ENCODE measurements at places on chromosomes 5 and 9.

DNA sequence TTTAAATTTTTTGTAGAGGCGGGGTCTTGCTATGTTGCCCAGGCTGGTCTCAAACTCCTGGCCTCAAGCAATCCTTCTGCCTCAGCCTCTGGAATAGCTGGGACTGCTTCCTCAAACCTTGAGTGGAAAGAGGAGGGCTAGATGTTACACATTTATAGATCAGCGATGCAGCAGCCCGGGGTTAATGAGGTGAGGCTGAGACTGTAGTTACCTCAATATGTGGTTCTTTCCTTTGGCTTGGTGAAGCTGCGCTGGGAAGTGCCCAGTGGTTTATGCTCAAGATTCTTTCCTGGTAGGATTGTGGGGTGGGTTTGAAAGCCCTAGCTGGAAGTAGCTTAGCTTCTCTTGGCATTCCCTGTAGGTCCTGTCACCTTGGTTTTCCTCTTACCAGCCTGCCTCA lies 22.5 kb downstream of the ZNF618 start:
- DNase-seq = no peak

DNA sequence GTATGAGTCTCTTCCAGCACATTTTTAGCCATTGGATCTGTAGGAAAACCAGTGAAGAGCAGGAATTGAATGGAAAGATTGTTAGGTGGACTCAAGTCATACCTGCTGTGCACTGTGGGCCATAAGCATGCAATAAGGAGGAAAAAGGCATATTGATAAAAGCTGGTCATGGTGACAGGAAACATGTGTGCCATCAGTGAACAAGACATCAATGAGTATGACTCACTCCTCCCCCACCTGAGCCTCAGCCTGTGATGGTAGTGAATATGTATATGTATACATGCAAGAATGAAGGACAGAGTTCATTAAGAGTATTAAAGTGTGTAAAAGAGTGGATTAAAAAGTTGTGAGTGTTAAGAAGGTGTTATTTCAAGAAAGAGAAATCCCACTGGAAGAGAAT lies 164.5 kb downstream of the TMEM38B start:
- no peak for DNase-seq

DNA sequence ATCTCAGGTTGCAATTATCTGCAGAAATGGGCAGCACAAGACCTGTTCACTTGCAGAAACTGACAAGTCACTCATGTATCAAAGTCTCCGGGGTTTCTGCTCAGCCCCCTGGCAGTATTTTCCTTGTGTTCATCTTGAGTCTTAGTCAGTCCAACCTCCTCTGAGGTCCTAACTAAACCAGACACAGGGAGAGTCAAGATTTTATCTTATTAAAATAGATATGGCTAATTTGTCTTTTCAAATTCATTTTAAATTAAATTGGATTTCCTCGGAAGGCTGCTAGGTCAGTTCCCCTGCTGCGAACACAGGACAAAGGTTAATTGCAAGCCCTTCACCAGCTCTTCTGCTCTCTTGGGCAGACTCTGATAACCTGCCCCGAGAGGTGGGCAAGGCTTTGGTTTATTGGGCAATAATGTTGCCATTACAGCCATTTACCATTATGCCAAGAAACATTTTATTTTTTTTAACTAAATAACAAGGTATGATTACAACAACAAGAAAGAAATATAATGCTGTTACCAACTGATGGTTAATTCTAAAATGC lies 103.5 kb downstream of the MAPKAP1 start:
- no peak for DNase-seq

GRCh38 chr5:102853680-102854079 lies 98.6 kb downstream of the PAM start:
- DNase-seq = peak; percentile 31

DNA sequence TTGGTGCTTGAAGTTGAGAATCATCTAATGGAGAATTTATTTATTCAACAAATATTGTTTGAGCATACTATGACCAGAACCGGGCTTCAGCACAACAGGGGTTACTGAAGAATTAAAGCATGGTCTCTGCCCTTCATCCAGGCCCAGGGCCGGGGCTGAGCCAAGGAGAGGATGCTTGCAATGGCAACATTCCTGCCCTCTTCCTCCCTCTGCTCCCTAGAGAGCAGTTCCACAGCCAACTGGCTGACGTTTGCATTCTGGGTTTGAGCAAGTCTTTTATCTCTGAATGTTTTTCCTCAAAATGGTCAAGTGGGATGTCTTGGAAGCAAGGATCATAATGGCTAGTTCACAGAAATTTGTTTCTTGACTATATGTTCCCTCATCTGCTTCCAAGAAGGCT lies 80.7 kb downstream of the GLDC start:
- no peak for DNase-seq

GRCh38 chr9:126366366-126367011 lies 39.9 kb downstream of the MVB12B start:
- DNase-seq = no peak

GRCh38 chr9:87603854-87604490 lies 106.3 kb downstream of the DAPK1 start:
- DNase-seq = no peak

DNA sequence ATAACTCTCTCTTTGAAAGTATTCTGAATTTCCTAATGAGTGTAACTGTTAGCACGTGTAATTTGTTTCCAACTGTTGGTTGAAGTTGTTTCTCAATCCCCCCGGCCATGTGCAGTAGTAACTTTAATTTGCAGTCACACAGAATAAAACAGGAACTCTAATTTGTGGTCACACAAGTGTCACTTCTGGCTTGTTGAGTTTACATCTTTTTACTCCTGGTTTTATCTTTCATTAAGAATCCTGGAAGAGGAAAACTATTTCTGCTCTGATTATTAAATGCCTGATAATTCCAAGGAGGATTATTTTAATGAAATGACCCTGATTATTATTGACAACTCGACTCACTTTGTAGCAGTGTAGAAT lies 1.2 kb downstream of the SCAMP1 start:
- DNase-seq = no peak

DNA sequence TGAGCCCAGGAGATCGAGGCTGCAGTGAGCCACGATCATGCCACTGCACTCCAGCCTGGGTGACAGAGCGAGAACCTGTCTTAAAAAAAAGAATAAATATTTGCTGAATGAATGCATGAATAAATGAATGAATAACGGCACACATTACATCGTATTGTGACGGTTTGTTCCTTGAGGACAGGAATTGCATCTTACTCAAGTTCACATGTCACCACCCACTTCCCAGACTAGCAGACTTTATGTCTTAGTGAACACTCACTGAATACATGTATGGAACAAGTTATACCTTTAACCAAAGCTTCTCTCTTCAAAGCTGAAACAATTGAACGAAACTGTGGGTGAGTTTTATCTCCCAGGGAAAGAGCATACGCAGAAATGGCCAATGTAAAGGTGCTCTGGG lies 53.2 kb upstream of the TRAF1 start:
- no peak for DNase-seq

DNA sequence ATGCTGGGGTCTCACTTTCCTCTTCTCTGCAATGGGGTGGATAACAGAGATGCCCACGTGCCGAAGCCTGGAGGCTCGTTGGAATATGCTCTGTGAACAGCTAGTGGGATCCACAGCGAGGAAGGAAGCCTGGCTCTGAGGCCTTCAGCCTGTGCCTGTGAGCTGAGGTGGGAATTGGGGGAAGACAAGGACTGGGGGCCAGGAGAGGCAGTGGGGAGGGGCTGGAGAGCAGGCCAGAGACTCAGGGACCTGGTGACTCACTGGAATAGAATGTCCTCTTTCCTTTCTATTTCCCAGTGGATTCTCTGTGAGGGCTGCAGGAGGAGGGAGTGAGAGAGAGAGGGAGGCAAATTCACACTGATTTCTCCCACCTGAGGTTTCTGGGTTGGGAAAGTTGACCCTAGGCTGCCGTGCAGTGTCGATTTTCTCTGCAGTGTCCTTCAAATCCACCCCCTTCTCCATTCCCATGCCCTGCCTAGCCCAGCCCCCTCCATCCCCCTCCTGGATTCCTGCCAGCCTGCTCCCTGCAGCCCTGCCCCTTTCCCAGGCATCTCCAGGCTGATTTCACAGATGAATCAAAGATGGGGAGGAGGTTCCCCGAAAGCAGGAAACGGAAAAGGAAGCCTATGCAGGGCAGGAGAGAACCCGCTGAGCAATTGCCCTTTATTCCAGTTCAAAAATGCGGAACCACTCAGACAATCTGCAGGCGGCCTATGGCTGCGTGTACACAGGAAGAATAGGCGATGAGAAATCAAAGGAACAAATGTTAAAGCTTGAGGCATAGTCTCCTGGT lies 1.4 kb upstream of the SPAAR start:
- peak; percentile 94 for DNase-seq

DNA sequence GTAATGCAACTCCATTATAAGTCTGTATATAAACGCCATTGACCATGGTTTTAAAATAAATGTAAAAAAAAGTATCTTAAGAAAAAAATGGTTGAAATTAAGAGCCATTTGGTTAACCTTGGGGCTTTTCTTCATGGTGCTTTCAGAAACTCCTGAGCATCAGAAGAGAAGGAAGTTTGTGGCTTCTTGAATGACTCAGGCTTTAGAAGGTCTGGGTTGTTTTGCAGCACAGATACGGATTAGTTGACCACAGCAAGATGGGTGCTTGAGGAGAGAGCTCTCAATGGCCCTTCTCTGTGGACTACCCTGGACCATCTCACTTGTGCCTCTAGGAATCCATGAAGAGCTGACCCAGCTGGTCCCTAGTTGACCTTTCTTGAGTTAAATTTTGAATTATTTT lies 189.5 kb downstream of the TMEM38B start:
- DNase-seq = peak; percentile 19

- peak; percentile 96 for DNase-seq
Measured at GRCh38 chr5:52922384-52922783, 66.8 kb upstream of the ITGA2 start.

DNA sequence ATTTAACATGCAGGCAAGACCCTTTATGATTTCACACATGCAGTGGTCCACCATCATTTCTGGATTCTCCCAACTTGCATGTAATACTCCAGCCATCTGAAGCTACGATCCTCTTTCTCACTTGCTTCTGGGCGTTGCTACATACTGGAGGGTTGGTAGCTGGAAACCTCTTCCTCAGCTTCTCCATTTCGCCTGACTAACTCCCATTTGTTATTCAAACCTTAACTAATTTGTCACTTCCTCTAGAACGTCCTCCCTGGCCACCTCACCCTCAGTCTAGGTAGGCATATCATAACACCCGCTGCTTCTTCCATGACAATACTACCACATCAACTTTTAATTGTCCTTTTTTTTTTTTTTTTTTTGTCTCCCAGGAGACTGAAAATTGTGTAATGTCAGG lies 72.6 kb upstream of the EQTN start:
- DNase-seq = no peak

DNA sequence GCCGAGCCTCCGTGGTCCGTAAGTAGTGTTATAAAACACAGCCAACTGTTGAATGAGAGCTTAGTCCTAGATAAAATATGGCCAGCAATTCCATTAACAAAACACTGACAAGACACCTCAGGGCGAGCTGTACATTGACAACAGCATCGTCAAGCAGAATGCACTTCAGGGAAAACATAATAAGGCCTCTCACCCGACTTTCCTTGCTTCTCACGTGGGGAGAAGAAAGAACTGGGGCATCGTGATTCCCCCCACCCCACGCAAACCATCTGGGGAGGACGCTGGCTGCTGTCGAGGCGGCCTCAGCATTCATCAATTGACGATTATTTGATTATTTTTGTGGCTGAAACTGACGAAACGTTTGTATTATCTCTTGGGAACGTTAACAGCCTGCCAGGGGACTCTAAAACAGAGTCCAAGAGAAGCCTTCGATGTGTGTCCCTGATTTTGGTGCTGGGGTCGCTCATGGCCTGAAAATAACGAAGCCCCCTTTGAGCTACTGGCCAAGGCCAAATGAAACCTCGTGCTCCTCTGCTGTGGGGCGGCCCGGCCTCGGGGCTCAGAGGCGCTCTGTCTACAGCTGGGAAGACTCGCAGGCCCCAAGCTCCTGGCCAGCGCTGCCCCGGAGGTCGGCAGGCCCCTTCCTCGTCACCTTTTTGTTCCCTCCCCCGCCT lies 464 bp downstream of the GDF9 start:
- DNase-seq = no peak

Measured in ELR (cell line).